ENCODE measurements at places on chromosomes 2 and 18.

- no peak for DNase-seq
These were observed 1.5 kb upstream of the AAK1 start for GRCh38 chr2:69645031-69645431.

- no peak for DNase-seq
These were observed 77.7 kb downstream of the THADA start for GRCh38 chr2:43518181-43518580.

DNA sequence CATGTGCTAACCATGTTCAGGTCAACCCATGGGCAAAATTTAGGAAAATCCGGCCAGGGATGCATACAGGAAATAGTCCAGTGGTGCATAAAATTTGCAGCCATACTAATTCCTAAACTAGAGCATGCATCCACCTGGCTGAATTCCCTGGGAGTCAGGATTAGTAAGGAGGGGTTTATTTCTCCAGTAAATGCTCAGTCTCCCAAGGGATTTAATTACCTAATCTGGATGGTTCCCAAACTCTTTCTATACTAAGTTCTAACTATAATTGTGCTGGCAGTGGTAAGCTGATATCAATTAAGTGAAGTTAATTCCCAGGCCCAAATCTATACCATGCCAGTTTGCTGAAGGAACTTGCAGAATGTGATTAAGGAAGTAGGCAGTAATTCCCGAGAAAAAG is 26.2 kb upstream of the EVA1A start:
- no peak for DNase-seq

- peak; percentile 22 for DNase-seq
These were observed 85.3 kb upstream of the RAB27B start for GRCh38 chr18:54742659-54743604.

DNA sequence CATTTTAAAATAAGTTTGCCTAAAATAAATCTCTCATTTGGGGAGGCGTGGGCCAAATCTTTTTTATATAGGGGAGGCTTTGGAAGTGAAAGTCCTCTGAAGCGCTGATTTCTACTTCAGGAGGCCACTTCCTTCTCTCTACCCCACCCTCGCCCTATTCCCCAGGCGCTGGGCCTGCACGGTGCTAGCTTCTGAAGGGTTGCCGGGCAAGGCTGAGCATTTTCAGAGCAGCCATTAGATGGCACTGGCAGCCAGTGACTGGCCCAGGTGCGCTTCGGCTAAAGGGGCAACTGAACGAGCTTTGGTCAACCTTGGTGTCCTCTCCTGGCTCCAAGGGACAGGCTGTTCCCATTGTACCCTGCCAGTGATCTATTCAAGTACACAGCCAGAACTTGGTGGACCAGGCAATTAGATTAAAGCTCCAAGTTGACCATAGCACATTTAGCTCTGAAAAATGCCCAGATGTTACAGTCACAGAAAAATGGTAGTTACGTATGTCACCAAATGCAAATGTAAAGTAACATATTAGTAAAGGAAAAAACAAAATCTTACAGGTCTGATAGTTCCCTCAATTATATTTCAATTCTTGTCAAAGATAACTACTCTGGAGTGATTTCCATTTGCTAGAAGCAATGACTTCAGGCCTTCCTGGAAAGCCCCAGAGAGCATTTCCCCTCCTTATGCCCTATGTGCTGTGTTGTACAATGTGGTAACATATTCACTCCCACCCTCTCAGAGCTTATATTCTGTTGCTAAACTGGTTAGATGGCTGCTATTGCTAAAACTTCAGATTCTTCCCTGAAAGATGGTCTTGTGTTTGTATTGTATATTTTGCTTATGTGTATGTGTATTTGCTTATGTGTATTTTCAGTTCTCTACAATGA is 2.1 kb downstream of the POMC start:
- peak; percentile 88 for DNase-seq

- no peak for DNase-seq
These were observed 31.7 kb upstream of the ARL4C start for GRCh38 chr2:234528410-234529148.

GRCh38 chr18:57748770-57749603 is 54.1 kb downstream of the ATP8B1 start:
- peak; percentile 74 for DNase-seq

GRCh38 chr2:205680067-205680466 is 2.2 kb upstream of the NRP2 start:
- peak; percentile 93 for DNase-seq

DNA sequence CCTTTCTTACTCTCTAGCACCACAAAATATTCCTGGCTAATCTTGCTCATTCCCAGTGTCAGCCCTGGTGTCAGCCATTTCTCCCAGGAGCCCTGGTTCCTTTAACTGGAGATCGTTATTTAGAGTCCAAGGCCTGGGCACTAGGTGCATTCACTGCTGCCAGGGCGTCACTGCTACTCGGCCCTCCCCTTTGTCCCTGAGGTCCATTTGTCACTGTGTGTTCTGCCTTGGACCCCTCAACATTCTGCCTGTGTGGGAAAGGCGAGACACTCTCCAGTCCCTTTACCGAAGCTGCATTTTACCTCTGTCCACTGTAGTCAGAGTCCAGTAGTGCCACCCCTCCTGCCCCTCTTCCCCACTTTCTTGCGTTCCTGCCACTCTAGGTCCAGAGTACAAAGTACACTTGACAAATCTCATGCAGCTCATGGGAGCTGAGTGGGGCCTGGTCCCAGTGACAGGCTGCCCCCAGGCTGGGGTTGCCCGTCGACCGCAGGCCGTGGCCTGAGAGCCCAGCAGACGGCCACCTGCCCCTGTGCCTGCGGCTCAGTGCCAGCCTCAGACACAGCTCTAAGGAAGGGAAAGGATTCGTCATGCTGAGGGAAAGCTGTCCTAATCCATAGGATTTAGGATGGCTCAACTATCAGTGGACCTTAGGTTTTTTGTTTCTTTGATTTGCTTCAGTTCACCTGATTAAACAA is 52.1 kb downstream of the COPS8 start:
- no peak for DNase-seq

DNA sequence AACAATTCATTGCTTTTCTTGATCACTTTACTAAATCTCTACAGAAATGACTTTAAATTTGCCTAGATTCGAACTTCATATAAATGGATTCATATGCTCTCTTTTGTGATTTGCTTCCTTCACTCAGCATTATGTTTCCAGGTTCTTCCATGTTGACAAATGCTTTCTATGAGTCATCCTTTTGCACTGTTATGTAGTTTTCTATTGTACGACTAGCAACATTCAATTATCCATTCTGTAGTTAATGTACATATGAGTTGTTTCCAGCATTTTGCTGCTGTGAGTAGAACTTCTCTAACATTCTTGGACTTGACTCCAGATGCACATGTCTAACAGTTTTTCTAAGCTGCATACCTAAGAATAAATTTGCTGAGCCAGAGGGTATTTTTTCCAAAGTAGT is 66.5 kb upstream of the NEUROD1 start:
- DNase-seq = no peak

DNA sequence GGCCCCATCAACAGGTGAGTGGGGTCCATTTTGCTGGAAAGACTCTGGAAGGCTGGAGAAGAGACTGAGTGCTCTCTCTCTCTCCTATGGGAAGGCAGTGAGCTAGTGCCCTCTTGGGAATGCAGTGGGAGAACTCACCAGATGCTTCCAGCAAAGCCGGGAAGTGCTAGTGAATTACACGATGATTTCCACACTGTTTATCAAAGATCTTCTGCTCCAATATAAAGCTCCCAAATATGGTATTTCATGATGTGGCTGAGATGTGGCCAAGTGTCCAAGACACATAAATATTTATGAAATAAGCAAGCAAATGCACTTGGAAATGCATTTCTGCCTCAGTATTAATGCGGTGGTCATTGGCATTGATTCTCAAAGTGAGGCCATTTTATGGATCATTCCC is 135.9 kb downstream of the VAPA start:
- no peak for DNase-seq

DNA sequence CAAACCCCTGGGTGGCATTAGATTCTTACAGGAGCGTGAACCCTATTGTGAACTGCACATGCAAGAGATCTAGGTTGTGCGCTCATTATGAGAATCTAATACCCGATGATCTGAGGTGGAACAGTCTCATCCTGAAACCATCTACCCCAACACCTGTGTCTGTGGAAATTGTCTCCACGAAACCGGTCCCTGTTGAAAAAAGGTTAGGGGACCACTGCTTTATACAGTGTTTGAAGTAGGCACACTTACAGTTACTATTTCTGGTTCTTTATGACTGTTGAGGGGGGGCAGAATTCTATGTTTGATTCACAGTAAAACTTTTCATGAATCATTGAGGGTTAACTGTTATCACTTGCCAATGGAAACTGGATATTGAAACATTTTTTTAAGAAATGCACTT is 72.0 kb downstream of the RIF1 start:
- no peak for DNase-seq

- DNase-seq = no peak
These were observed 34.2 kb upstream of the ELAC1 start for GRCh38 chr18:50933684-50934083.

- no peak for DNase-seq
These were observed 180.0 kb upstream of the TPO start for GRCh38 chr2:1233281-1233680.

- no peak for DNase-seq
These were observed 31.9 kb downstream of the GAD1 start for GRCh38 chr2:170848587-170848986.

GRCh38 chr2:216650626-216651257 is 17.5 kb downstream of the IGFBP2 start:
- no peak for DNase-seq

- no peak for DNase-seq
These were observed 67.7 kb upstream of the OSR1 start for GRCh38 chr2:19426144-19426543.

DNA sequence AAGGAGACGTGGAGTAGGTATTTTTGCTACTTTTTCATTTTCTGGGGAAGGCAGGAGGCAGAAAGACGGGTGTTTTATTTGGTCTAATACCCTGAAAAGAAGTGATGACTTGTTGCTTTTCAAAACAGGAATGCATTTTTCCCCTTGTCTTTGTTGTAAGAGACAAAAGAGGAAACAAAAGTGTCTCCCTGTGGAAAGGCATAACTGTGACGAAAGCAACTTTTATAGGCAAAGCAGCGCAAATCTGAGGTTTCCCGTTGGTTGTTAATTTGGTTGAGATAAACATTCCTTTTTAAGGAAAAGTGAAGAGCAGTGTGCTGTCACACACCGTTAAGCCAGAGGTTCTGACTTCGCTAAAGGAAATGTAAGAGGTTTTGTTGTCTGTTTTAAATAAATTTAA is 3.4 kb downstream of the FZD7 start:
- DNase-seq = no peak

GRCh38 chr18:48010264-48010663 is 79.8 kb upstream of the SMAD2 start:
- DNase-seq = no peak

- DNase-seq = no peak
These were observed 168.6 kb upstream of the SIX2 start for GRCh38 chr2:45177870-45178269.

GRCh38 chr2:14127765-14128164 is 504.8 kb upstream of the LRATD1 start:
- DNase-seq = no peak

GRCh38 chr2:226030369-226030768 is 630.9 kb downstream of the NYAP2 start:
- DNase-seq = peak; percentile 53

DNA sequence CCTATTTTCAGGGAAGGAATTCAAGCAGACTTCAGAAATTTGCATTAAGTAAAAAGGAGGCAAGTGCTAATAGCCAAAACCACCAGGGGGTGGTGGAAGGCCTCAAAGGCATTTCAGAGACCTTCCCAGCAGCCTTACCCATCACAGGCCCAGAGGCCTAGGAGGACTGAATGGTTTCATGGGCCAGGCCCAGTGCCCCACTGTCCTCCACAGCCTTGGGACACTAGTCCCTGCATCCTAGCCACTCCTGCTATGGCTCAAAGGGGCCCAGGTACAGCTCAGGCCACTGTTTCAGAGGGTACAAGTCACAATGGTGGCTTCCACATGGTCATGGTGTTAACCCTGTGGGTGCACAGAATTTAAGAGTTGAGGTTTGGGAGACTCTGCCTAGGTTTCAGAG is 58.6 kb upstream of the CHAC2 start:
- DNase-seq = no peak

DNA sequence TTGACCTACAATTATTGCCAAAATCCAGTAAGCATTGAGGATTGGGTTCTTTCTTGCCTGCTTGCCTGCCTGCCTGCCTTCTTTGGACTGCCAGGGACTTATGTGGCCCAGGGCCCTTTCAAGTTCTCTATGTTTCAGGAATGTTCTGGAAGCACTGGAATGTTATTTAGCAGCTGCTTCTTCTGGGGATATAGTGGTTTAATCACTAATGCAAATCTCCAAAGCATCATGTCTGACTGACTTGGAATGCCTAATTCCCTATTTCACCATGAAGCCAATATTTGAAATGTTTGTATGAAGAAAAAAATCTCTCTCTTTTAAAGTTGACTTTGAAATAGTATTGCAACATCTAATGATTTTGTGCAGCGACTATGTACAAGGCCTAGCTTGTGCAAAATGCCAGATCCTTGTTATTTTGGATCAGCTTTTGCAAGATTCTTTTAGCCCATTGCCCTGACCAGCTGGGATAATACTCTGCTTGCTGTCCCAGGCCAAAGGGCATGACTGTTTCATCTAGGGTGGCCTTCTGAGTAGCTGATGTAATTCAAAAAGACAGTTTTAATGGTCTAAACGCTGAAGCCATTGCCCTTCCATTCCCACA is 204.6 kb downstream of the RND3 start:
- no peak for DNase-seq

DNA sequence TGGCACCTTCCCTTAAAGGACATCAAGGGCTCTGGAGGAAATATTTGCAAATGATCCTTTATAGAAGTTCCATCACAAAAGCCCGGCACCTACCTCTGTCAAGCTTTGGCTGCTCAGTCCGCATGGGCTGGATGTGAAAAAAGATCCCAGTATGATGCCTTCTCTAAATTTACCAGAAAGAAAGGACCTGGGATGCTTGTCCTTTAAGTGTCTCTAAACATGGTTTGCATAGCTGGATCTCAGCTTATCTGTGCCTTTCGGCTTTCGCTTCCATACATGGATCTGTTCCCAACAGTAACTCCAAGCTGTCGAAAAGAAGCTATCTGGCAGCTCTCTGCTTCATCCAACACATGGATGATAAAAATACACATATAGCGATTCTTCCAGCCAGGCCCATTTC is 60.4 kb upstream of the SLC8A1 start:
- DNase-seq = no peak

DNA sequence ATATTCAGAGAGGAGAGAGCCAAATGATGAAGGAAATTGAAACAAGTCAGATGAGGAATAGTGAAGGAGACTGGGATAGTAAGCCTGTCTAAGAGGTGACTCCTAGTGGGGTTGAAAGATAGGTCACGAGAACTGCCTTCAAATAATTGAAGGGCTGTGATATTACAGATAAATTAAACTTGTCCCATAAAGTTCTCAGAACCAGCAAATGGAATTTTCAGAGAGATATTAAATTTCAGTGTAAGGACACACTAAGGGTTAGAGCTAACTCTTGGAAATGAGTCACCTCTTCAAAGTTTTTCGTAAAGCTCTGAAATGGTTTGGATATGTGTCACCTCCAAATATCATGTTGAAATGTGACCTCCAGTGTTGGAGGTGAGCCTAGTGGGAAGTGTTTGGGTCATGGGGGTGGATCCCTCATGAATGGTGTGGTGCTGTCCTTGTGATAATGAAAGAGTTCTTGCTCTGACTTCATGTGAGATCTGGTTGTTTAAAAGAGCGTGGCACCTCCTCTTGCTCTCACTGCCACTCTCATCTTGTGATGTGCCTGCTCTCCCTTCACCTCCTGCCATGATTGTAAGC is 87.3 kb downstream of the BABAM2 start:
- peak; percentile 9 for DNase-seq

All from inflammatory macrophage treated with lipopolysaccharide for 1 hour (primary cell).